ENCODE measurements at places on chromosomes 7 and 10.

DNA sequence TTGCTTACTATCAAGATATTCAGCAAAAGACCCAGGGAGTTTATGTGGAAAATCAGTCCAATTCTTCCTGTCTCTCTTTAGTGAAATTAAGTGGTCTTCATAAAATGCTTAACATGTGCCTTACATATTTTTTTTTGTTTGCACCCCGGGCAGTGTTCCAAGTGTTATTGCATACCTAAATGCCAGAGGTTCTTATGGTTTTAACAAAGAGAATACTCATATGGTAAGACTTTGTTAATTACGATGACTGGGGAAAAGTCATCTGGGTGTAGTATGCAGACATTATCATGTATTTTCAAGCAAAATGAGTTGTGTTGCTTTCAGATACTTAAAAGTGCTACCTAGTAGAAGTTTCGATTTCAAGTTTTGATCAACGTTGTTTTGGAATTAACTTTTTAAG is 82.6 kb downstream of the PRKG1 start:
- DNase-seq: no peak

- no peak for DNase-seq
Measured at GRCh38 chr7:26429168-26429567, 137.5 kb downstream of the SNX10 start.

- no peak for DNase-seq
Measured at GRCh38 chr10:119723624-119724023, 2.2 kb upstream of the INPP5F start.

GRCh38 chr10:411603-412002 is 276.3 kb downstream of the ZMYND11 start:
- no peak for DNase-seq

GRCh38 chr7:2965745-2966270 is 77.9 kb downstream of the CARD11 start:
- DNase-seq: no peak

- no peak for DNase-seq
Measured at GRCh38 chr10:93773705-93774104, 16.0 kb downstream of the LGI1 start.

DNA sequence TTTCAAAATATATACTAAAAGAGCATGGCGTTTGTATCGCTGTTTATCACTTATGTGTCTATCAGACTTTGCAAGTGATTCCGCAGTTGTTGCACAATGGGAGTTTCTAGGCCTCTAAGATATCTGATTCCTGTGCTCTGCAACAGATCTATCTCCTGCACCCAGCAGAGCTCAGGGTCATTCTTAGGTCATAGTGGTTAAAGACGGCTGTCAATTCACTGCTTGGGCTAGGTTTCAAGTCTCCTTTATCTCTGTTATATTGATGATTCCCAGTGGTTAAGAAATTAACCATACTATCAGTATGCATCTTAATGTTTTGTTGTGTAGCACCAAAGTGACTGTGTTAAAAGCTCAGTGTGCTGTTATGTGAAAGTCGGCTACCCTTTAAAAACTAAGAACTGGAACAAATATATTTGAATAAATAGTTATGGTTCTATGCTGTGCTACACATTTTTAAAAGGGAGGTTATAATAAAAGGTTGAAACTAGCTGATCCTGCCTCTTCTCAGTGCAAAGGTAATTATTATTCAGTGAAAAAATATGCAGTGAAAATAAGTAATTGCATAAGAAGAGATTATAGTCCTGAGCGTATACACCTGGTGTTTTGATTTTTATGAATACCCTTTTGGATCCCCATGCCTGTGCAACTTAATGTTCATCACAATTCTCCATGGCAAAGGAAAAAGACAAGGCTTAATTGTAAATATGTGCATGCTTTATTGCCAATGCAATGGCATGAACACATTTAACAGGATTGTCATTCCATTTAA is 24.0 kb downstream of the HOXA1 start:
- peak; percentile 90 for DNase-seq

- peak; percentile 48 for DNase-seq
Measured at GRCh38 chr7:128020159-128020558, 11.1 kb downstream of the LRRC4 start.

Data from OCI-M1 (cell line).